ENCODE measurements at places on chromosomes 6 and 20. TPM values are rescaled to one million over a fixed set of nuclear protein-coding genes. Genes with fewer than 3 reads are reported as not detected.

- no peak for DNase-seq
Observed at GRCh38 chr6:73236144-73236750, 11.0 kb upstream of the KHDC1L start.

GRCh38 chr6:128005009-128005408 lies 104.2 kb upstream of the THEMIS start:
- DNase-seq = no peak

- DNase-seq = peak; percentile 75
Observed at GRCh38 chr20:32761831-32762753, at the start of gene DNMT3B. TSS of gene DNMT3B (plus strand) at chr20:32762385. CDS start at chr20:32780324, 17,939 bp downstream.

GRCh38 chr6:134340179-134340975 lies 22.5 kb upstream of the SGK1 start:
- no peak for DNase-seq

The ELOVL2 gene
- total RNA-seq = 0.24 TPM

Data from left lung (tissue), 14 donors.